Activated naive CD8-positive, alpha-beta T cell treated with anti-CD3 and anti-CD28 coated beads for 36 hours (primary cell): ENCODE measurements at places on chromosomes 4 and X. TPM values are rescaled to one million over a fixed set of nuclear protein-coding genes. Genes with fewer than 3 reads are reported as not detected.

GRCh38 chr4:65495439-65495838, 174.8 kb downstream of the EPHA5 start:
- DNase-seq = no peak

DNA sequence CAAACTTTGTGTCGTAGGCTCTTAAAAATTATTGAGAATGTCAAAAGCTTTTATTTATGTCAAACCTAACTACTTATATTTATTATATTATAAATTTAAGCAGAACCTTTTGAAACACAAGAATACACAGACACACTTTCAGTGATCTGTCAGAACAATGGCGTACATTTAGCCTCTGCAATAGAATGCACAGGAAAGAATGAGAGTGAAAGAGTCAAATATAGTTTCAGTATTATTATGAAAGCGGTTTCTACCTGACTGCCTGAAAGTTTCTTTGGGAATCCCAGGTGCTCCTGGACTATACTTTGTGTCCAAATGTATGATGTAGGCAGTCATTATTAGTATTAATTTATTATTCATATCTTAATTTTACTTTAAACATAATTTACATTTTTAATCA, 872.0 kb upstream of the AGA start:
- DNase-seq = no peak

- DNase-seq = no peak
These were observed 8.6 kb upstream of the KIAA0232 start for GRCh38 chr4:6773616-6774540.

GRCh38 chrX:9467751-9468150, 2.9 kb downstream of the TBL1X start:
- DNase-seq = no peak

- DNase-seq = no peak
These were observed 3.0 kb downstream of the FNIP2 start for GRCh38 chr4:158771776-158772175.

DNA sequence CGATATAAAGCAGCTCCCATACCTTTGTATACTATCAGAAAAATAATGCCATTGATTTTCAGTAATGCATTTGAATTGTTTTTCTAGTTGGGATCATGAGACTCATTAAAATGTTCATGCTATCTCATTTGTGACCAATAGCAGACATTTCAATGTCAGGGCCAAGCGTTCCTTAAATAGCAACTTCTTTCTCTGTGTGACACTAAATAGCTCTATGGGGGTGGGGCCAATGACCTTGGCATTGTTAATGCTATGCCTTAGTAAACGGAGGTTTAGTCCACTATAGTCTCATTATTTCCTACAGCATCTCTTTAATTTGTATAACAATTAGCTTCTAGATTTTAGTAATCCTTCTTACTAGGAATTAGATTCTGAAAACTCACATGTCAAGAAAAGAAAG, 48.6 kb upstream of the ARHGAP24 start:
- no peak for DNase-seq

GRCh38 chr4:15295421-15296162, 132.2 kb upstream of the C1QTNF7 start:
- no peak for DNase-seq

DNA sequence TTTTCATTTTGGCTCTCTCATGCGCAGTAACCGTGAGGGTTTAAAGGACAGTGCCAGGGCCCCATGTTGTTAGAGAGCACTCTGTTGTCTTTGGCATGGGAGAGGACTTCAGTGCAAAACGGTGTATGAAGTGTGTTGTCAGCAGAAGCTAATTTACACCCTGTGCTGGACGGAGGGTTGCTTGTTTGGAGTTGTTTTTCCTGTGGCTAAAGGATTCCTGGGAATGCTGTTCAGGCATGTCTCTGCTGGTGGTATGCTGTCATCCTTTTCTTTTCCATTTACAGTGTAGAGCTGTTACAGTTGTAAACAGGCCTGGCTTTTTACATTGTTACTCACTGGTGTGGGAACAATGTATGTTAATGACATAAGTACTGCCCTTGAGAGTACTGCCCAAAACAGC, 206.3 kb downstream of the CBR4 start:
- DNase-seq = no peak

Gene CTAG2
- total RNA-seq = 39.6 TPM

Gene SGMS2
- total RNA-seq = 0.56 TPM

Gene SRPK3
- total RNA-seq = not detected
